ENCODE measurements at places on chromosomes 2 and 18.
A peak's percentile ranks its signal among the peaks of the same experiment; 100 is the strongest.

DNA sequence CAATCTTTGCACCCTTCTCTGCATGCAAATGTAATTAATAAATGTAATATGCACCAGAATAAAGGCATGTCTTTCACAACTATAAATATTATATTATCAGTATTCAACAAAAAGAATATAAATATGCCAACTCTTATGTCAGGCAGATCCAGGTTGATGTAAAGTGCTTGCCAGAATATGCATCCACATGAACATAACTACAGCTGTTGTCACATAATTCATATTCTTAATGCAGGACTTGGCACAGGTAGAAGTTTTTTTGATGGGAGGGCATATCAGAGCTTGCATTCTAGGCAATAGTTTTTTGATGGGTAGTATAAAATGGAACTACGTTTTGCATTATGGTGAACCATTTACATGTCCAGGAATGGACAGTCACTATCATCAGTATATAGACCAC is 544.3 kb downstream of the ZNF804A start:
- DNase-seq, result no peak

GRCh38 chr2:17878281-17879136 is at the start of gene KCNS3:
Gene KCNS3, plus strand, starts transcription at chr2:17878667. Its CDS starts 52,342 bp downstream, at chr2:17931009.
- DNase-seq, result peak; percentile 67

- DNase-seq, result no peak
These were observed 393.3 kb upstream of the HNRNPA3 start for GRCh38 chr2:176819306-176819705.

GRCh38 chr18:56639104-56639381 is 651 bp upstream of the TXNL1 start:
- no peak for DNase-seq

Measured in germinal center (tissue), 1 donor.